ENCODE measurements at places on chromosomes 7 and 10.

DNA sequence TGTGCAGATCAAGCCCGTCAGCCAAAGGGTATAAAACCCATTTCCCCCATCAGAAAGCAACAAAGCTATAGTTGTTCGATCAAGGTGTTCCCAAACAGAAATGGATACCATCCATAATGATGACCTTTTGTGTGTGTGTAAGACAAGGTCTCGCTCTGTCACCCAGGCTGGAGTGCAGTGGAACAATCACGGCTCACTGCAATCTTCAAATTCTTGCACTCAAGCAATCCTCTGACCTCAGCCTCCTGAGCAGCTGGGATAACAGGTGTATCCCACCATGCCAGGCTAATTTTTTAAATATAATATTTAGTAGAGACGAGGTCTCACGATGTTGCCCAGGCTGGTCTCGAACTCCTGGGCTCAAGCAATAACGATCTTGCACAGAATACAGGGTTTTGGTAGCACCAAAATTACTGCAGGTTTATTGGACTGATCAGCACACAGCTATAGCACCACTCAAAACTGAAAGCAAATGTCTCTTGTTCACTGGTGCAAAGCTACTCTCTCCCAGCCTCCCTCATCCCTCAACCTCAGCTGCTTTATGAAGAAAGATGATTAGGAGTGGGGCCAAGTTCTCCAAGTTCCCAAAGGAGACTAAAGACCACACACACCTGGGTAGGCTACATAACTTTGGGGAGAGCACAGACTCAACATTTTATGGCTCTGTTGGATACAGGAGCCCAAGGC is 80.5 kb downstream of the ABI1 start:
- no peak for DNase-seq

GRCh38 chr7:97017192-97018125 is 7.2 kb downstream of the DLX5 start:
- no peak for DNase-seq

DNA sequence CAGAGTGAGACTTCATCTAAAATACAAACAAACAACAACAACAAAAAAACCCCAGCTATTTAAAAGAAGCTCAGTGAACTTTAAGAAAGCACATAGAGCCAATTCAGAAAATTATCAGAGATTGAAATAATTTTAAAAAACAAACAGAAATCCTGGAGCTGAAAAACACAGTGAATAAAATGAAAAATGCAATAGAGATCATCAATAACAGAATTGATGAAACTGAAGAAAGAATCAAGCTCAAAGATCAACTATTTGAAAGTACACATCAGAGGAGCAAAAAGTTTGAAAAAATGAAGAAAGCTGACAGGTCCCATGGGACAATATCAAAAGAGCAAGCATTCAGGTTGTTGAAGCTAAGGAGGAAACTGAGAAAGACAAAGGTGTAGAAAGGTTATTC is 12.2 kb upstream of the ZNF746 start:
- DNase-seq: no peak

- DNase-seq: no peak
Measured at GRCh38 chr7:2520761-2521290, 1.3 kb downstream of the LFNG start.

DNA sequence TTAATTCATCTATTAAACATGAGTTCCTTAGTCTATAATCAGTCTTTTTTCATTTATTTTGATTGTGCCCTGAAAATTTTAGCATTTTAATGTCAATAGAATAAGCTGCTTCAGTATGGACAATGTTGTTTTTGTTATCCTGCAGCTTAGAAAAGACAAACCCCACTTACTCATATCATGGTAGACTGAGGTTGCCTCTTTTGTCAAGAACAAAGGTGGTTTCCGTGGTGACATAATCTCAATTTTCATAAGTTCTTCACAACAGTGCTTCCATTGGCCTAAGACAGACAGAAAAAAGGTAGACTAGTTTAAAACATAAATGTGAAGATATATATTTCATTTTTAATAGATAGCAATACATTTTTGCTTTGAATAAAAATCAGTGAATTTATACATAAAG is 69.1 kb downstream of the RTKN2 start:
- no peak for DNase-seq

GRCh38 chr7:30010021-30010420 is 16.5 kb downstream of the FKBP14 start:
- no peak for DNase-seq

DNA sequence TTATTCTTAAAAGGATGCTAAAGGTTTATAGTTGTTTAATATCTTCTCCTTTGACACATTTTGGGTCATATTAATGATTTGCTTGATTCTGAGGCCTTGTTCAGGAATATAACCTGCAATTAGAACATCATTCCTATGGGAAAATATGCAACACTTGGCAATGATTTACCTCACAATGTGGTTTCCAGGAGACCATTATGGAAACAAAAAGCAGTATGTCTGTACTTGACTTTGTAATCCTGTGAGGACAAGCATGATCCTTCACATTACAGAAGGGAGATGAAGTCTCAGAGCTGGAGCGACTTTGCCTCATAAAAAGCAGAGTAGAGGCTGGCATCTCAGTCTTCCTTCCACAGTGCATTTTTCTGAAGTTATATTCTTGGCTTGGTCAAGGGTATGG is 57.0 kb upstream of the CDCA7L start:
- no peak for DNase-seq

DNA sequence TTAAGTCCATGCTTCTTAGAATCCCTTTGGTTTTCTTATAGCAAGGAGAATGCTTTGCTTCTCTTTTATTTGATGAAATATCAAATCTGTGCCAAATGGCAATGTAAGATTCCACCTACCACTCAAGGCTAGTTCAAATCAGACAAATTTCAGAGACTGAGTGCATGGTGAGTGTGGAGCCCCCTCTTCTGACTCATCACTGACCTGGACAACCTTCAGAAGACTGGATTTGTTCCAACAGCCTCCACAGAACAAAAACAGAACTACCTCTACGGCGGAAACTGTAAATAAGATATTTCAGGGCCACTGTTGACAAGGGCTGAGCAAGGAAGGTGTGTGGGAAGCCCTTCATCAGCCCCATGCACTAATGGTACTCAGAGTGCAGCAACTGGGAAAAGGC is 21.1 kb downstream of the NCAPG2 start:
- DNase-seq: no peak
